Endothelial cell of umbilical vein (primary cell): ENCODE measurements at places on chromosomes 1 and 21. TPM values are rescaled to one million over a fixed set of nuclear protein-coding genes. Genes with fewer than 3 reads are reported as not detected.

DNA sequence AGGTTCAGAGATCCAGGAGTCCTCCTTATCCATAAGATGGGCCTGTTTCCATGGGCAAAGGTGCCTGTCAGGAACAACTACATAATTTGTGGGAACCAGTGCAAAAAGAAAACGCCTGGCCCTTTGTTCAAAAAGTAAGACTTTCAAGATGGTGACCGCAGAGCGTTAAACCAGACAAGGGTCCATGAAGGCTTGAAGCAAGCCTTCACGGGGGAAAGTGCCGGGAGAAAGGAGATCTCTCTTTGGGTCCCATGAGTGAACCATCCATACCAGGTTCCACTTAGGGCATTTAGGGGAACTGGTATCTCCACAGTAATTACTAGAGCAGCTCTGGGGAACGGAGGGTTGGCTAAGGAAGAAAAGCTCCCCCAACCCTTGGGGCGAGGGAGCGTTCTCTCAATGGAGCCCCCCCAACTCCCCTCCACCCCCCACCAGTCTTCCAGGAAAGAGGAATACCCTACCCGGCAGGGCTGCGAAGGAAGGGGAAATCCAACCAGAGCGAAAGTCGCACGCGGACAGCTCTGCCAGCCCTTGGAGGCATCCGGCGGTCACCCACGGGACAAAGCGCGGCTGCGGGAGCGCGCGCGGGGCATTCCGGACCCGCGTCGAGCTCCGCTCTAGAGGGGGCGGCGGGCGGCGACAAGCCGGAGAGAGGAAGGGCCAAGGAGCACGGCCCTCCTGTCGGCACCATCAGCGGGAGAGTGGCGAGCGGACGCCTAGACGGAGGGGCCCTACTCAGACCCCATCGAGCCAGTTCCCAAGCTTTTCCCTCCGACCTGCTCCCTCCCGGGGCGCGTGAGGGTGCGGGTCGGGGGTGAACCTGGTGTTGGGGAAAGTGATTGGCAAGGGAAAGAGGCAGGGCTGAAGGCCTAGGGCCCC lies 687 bp upstream of the RASSF5 start:
- no peaks in the 10 kb centered on the region for H3K4me1 ChIP-seq
- no peak for DNase-seq
- no peak overlapping the region for H3K27ac ChIP-seq
- H3K27me3 ChIP-seq, result peaks cover 75% of the 10 kb centered on the region
- no peak overlapping the region for H3K4me3 ChIP-seq

- H3K4me1 ChIP-seq, result no peaks in the 10 kb centered on the region
- H3K4me3 ChIP-seq, result no peak overlapping the region
- no peaks in the 10 kb centered on the region for H3K27me3 ChIP-seq
- DNase-seq, result no peak
- no peak overlapping the region for H3K27ac ChIP-seq
Observed at GRCh38 chr1:168892931-168893330, 163.9 kb upstream of the DPT start.

GRCh38 chr1:43586136-43586731 lies 55.6 kb downstream of the PTPRF start:
- H3K36me3 ChIP-seq, result peaks cover 52% of the 10 kb centered on the region
- peaks cover 3% of the 10 kb centered on the region for H3K4me1 ChIP-seq
- H3K27ac ChIP-seq, result no peak overlapping the region
- no peak for DNase-seq

DNA sequence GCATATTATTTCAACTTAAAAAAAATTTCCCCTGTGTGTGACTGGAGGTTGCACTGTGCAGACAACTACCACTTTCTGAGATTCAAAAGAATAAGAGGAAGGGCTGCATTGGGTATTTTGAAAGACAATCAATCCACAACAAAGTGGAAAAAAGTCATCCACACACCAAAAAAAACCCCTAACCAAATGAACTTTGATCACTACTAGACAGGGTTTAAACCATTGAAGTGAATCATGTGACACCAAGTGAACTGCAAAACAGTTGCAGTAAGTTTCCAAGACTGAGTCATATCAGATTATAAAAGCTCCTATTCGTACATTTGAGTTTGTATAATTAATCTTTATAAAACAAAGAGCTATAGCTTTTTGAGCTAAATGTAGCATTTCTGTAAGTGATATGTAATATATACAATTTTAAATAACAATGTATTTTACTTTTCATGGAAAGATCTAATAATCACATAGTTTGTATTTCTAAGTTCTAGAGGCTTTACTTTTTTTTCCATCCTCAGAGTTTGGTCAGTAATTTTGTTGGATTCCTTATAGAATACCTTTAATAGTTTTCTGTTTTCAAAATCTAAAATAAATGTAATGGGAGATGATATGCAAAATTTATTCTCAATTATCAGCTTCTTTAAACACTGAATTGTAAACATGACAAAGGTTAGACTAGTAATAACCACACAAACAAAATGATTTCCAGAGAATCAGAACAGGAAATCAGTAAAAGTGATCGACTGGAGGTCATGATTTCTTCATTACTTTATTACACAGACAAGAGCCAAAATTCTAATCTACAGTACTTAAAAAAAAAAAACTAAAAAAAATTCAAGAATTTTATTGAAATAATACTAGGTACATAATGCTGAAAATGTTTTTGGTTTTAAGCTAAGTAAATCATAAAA lies 50.5 kb upstream of the GFI1 start:
- no peaks in the 10 kb centered on the region for H3K36me3 ChIP-seq
- peak; percentile 64 for DNase-seq
- no peaks in the 10 kb centered on the region for H3K27me3 ChIP-seq
- H3K27ac ChIP-seq, result no peak overlapping the region
- no peak overlapping the region for H3K4me3 ChIP-seq

DNA sequence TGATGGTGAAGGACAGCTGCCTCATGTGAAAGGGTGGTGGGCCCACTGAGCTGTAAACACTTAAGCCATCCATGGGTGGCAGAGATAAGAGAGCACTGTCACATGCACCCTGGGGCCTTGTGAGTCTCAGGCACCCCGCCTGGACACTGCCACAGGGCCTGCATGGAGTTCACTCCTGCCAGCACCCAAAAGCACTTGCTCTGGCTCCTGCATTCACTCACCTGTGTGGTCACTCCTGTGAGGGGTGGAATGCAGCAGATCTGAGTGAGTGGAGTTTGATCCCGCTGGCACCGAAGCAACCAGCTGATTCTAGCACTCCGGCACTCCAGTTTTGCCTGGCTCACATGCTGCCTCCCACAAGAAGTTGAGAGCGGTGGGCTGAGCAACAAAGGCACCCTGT lies 1142.1 kb upstream of the PRMT6 start:
- H3K27ac ChIP-seq, result no peak overlapping the region
- H3K36me3 ChIP-seq, result no peaks in the 10 kb centered on the region
- no peaks in the 10 kb centered on the region for H3K4me1 ChIP-seq

DNA sequence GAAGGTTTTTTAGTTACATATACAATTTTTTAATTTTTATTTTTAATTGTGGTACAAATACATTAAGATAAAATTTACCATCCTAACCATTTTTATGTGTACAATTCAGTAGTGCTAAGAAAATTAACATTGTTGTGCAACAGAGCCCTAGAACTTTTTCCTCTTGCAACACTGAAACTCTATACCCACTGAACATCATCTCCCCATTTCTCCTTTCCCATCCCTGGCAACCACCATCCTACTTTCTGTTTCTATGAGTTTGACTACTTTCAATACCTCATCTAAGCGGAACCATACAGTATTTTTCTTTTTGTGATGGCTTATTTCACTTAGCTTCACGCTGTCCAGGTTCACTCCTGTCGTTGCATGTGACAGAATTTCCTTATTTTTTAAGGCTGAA lies 54.1 kb downstream of the PALMD start:
- H3K4me3 ChIP-seq, result no peak overlapping the region
- H3K4me1 ChIP-seq, result no peaks in the 10 kb centered on the region
- peaks cover 5% of the 10 kb centered on the region for H3K36me3 ChIP-seq
- no peaks in the 10 kb centered on the region for H3K27me3 ChIP-seq
- no peak for DNase-seq
- H3K27ac ChIP-seq, result no peak overlapping the region

DNA sequence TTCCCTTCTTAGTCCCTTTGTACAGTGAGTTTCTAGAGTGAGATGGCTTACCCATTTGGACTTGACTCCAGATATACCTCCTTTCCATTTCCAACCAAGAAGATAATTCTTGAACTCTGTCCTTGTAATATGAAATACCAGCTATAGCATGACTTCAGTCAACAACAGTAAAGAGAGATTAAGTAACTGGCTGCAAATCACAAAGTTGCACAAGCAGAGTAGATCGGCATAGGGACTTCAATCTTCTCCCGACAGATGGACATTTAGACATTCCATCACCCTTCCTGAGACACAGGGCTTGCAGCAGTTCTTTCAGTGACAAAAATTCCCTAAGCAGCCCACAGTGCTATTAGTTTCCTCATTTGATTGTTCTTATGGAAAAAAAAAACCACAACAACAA lies 44.6 kb downstream of the JAK1 start:
- DNase-seq, result peak; percentile 12
- no peaks in the 10 kb centered on the region for H3K36me3 ChIP-seq
- H3K27me3 ChIP-seq, result no peaks in the 10 kb centered on the region
- peaks cover 44% of the 10 kb centered on the region for H3K4me1 ChIP-seq
- H3K27ac ChIP-seq, result peak overlapping the region; percentile 44

Gene PLPPR4
- not detected in 2 replicates for total RNA-seq

Gene RAB7B
- total RNA-seq, result not detected in 2 replicates

Gene C4BPB
- total RNA-seq, result not detected in 2 replicates

Gene MARK1
- 5.5 and 6.0 TPM in 2 replicates for total RNA-seq

Gene OR2T11
- not detected in 2 replicates for total RNA-seq

Gene SPRR2D
- total RNA-seq, result not detected in 2 replicates

Gene ADAMTS5
- not detected in 2 replicates for total RNA-seq
